ENCODE measurements at places on chromosomes 1 and 21. TPM values are rescaled to one million over a fixed set of nuclear protein-coding genes. Genes with fewer than 3 reads are reported as not detected.

Gene RNF223
- total RNA-seq = 0.36 TPM

Gene TFF2
- total RNA-seq = not detected

Gene TCP10L
- under 0.01 TPM for total RNA-seq

Gene SYNC
- 10.3 TPM for total RNA-seq

Gene TMEM200B
- 6.9 TPM for total RNA-seq

Gene TNFRSF18
- 3.1 TPM for total RNA-seq

Gene PCAT6
- total RNA-seq = not detected

Gene FOXD2
- total RNA-seq = not detected

Gene SPRR3
- total RNA-seq = not detected

Gene NBPF10
- 0.51 TPM for total RNA-seq

Gene ACTA1
- total RNA-seq = 0.14 TPM

Gene TESK2
- total RNA-seq = 2.9 TPM

Gene PHLDA3
- 53.9 TPM for total RNA-seq

Gene TRABD2B
- 0.46 TPM for total RNA-seq

Gene PTPRC
- not detected for total RNA-seq

Gene ZBTB8OS
- total RNA-seq = 31.3 TPM

Gene RUNX3
- not detected for total RNA-seq

Gene STYXL2
- total RNA-seq = not detected

Gene G0S2
- 12.9 TPM for total RNA-seq

Gene TPTE
- not detected for total RNA-seq

Gene CHML
- total RNA-seq = 9.5 TPM

Gene C1orf167
- not detected for total RNA-seq

Gene CLCA4
- total RNA-seq = not detected

Gene CD1D
- 0.72 TPM for total RNA-seq

Gene TEKT2
- total RNA-seq = 0.29 TPM

Gene OTUD3
- total RNA-seq = 3.5 TPM

Gene BCAN
- total RNA-seq = not detected

Gene LEPROT
- total RNA-seq = 47.3 TPM

Gene DNASE2B
- not detected for total RNA-seq

Gene S100A5
- total RNA-seq = 2.7 TPM

Gene BSND
- total RNA-seq = not detected

Gene C1QA
- total RNA-seq = not detected

Gene PLEKHN1
- total RNA-seq = 6.8 TPM

Gene FBXO44
- 8.0 TPM for total RNA-seq
